OCI-M1 (cell line): ENCODE measurements at places on chromosomes 1 and 21.

DNA sequence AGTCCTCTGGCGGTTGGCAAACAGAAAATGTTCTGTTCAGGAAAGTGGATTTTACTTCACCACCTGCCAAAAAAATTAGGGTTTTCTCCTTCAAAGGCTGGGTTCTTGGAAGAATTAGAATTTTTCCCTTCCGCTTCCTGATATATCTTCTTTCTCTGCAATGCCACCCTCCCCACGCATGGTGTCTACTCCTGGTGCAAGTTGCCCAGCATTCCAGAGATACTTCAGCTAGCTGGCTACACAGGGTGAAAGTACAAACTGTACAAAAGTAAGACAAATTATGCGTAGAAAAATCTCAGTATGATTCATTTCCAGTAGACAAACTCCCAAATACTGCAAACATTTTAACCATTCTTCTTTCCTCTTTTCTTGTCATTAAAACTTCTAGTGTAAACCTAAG lies 430.1 kb upstream of the ESRRG start:
- DNase-seq: no peak

DNA sequence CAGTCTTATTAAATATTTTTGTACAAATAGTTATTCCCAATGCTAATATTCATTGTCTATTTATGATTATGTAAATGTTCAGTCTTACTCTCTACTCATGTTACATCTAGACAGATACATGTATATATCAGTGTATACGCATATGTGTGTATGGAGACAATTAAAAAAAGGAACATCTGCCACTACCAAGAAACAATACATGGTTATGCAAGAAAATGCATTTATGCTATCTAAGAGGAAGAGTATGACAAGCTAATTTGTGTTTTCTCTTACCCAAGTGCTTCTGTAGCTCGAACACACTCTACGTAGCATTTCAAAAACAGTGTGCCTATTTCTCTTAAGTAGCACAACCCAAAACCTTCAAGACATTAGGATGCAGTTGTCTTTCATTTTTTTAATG lies 6.1 kb upstream of the RLF start:
- no peak for DNase-seq

DNA sequence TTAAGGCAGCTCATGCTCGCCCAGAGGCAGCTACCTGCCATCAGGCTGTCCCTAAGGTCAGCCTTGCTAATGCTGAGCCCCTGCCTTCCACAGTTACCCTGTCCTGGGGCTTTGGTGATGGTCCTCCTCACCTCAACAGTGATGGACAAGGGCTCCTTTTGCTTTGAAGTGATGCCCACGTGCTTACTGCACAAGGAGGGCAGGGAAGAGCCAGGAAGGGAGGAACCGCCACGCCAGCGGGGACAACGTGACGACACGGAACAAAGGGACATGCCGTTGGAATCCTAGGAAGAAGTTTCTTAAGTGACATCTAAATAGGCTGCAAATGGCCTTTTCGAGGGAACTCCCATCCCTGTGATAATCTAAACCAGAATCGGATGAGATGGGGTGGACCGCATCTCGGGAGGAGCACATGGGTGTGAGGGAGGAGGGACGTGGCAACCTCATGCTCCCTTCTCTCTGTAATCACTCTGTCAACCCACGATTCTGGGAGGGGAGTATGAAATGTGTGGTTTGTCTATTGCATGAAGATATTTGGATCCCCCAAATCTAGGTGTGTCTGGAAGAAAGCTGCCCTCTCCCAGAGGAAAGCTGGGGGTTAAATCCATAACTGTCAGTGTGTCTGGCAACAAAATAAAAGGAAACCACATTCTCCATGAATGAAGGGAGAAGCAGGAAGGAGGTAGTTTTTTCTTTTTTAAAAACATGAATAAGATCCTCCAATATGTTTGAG lies 110.9 kb upstream of the IRF2BP2 start:
- no peak for DNase-seq

GRCh38 chr1:91278754-91279153 lies 125.9 kb downstream of the HFM1 start:
- peak; percentile 68 for DNase-seq

GRCh38 chr1:27970401-27970800 lies 10.6 kb downstream of the XKR8 start:
- no peak for DNase-seq

DNA sequence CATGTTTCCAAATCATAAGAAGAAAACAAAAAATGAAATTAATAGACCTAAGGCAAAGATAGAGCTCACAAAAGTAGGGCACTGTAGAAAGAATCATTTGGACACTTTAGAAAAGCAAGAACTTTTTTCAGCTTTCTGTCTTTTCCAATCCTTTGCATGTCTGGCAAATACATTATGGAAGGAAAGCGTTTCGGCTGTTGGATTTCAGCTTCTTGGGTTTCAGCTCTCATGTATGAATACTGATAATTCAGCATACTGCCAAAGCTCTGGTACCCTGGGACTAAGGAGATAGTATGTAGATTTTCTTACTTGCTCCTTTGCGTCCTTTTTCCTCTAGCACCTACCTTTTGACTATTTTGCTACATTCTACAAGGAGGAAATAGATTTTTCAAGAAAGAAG lies 375.9 kb downstream of the BRINP3 start:
- no peak for DNase-seq

- DNase-seq: no peak
Observed at GRCh38 chr1:81432654-81433109, 368.1 kb upstream of the ADGRL2 start.

- no peak for DNase-seq
Observed at GRCh38 chr21:33255404-33255803, 10.8 kb upstream of the IL10RB start.

DNA sequence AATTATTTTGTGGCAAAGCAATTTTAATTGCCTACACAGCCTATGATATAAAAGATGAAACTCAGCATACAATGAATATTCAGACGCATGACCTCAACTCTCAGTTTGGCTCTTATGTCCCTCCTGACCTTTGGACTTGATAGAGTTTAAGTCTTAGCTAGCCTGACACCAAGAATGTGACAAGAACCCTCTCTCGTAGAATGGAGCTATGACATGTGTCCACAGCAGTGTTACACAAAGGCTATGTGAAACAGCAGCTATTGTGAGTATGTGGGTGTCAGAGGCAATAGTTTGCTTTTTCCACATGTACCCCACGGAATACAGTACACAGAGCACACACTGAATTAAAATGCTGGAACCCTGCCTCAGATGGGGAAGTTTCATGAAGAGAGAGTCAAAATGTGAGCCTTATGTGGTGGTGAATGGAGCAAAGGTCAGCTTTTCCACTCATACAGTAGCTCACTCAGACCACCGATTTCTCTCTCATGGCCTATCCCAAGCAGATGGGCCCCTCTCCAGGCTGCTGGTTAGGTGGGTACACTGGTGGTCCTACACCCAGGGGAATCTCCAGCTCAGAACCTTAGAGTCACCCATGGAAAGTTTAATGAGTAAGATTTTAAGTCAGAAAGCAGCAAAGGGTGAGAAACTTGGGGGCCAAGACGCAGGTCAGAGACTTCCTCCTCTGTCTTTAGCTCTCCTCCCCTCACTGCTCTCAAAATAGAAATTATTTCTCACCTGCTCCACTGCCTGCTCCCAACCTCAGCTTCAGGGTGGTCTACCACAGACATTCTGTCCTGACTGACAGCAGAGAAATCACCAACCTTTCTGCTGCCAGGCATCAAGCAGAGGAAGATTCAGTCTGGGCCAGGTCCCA lies 10.1 kb upstream of the XCL2 start:
- no peak for DNase-seq

- DNase-seq: no peak
Observed at GRCh38 chr1:6703016-6703415, 1.4 kb upstream of the DNAJC11 start.

- DNase-seq: no peak
Observed at GRCh38 chr1:244822878-244823277, 12.6 kb upstream of the COX20 start.

DNA sequence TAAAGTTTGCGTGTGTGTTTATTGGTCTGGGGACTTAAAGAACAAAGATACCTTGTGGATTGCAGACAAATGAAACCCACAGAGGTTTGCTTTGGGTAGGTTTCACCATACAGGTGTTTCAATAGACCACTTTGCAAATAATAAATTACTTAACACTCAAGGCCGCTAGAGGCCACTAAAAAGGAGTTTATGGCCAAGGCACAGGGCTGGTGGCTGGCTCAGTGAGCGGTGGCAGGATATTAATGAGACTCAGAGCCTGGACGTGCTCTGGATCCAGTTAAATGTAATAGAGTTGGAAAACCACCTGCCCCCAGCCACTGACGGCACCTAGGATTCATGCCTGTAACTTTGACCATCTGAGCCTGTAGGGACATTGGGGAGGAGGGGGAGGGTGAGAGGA lies 44.5 kb downstream of the LRRC38 start:
- peak; percentile 2 for DNase-seq

DNA sequence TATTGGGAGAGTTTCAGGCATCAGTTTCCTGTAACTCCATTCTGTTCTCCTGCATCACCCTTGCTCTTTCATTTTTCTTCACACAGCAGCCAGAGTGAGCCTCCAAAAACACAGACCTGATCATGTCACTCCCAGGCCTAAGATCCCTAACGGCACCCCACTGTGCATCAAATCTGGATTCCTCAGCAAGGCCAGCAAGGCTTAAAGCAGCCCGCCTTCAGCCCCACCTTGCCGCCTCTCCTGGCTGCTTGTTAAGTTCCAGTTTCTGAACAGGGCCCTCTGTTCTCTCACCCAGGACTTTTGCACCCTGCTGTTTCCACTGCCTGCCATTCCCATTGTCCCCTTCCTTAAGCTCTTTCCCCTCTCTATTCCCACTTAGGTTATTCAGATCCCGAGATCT lies 29.3 kb downstream of the C1orf116 start:
- DNase-seq: no peak

DNA sequence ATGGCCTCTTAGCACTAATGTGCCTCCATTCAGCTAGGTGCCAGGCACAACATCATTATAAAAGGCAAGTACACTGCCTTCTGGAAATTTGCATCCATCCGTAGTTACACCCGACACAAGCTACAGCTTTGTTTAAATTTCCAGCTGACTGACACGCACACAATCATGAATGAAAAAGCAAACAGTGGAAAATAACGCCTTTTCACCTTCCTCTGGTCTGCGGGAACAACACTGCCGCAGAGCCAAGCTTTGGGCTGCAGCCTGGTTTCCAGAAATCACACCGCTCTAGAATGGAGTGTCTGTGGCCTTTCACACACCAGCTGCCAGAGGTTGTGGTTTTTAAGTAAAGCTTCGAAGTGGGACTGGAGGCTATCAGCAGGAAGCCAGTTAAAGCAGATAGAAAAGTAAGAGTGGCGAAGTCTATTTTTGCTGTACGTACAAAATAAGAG lies 142.8 kb upstream of the COA6 start:
- DNase-seq: peak; percentile 59

GRCh38 chr1:24468685-24469316 lies 33.8 kb upstream of the RCAN3 start:
- DNase-seq: no peak

DNA sequence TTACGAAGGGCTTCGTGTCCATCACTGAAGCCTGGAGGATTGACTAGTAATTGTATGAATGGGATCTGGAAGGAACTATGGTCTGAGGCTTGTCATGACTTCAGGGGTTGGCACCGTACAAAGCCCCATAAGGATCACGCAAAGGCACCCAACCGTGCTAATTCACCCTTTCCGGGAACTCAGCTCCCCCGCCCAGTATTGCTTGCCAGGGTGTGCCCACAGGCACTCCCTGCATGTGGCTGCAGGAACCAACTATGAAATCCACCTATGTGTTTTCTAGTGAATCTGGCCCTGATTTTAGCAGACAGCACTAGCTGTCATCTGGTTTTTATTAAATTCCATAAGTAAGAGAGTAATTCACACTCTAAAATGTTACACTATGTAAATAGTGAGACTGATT lies 139.2 kb downstream of the TM2D1 start:
- no peak for DNase-seq

- no peak for DNase-seq
Observed at GRCh38 chr21:45267390-45267760, 20.3 kb downstream of the POFUT2 start.

GRCh38 chr1:18007391-18008041 lies 100.1 kb upstream of the IGSF21 start:
- DNase-seq: no peak

GRCh38 chr1:200330741-200331428 lies 79.0 kb downstream of the ZNF281 start:
- DNase-seq: no peak

DNA sequence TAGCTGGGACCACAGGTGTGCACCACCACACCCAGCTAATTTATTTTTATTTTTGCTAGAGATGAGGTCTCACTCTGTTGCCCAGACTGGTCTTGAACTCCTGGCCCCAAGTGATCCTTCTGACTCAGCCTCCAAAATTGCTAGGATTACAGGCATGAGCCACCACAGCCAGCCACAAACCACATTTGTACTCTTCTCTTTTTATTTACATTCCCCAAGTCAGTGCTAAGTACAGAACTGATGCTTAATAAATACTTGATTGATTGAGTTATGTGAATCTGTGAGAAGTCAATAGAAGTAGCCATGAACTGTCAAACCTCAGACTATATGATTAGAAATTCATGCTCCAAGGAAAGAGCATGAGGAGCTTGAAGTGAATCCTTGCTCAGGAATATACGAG lies 48.5 kb upstream of the S1PR1 start:
- no peak for DNase-seq

DNA sequence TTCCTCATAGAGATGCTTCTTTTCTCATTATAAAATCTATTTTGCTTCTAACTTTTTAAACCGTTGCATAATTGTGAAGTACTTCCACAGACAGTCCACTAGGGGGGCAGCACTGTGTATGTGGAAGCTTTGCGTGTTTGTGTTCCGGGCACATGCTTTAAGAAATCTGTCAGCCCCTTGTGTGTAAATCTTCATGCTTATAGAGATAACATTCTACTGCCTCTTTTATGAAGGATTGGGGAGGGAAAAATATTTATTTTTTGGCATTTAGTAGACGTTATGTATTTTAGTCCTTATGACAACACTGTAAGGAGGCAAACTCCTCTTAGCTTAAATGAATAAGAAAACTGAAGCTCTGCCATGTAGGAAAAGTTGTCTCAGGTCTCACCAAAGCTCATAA lies 157.3 kb upstream of the PTGFR start:
- DNase-seq: peak; percentile 83

DNA sequence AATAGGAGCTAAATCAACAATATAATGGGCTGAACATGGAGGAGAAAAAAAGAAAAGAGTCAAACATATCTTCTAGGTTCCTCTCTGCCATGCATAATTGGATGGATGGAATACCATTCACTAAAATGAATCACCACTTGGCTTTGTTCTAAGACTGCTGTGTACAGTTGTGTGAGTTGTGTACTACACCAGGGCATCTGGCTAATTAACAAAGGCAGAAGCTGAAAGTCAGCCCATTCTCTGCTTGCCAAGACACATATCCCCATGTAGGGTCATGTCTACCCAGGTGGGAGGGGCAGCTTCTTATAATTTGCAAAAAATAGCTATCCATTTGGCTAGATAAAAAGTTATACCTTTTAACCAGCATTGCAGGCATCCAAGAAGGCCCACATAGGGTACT lies 21.0 kb downstream of the JUN start:
- DNase-seq: no peak

DNA sequence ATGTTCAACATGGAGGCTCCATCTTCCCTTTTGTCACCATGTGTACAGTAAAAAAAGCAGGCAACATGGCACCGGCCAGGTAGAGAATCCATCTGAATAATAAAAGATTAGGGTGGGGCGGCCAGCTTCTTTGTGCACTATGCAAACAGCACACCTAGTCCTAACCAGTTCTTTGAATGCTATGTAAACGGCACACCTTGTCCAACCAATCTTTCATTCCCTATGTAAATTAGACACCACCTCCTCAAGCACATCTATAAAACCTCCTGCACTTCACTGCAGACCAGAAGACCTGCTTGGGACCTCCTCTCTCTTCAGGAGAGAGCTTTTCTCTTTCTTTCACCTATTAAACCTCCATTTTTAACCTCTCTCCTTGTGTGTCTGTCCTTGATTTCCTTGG lies 28.2 kb downstream of the TFB2M start:
- DNase-seq: no peak
